ENCODE measurements at places on chromosomes 3 and 15.

GRCh38 chr3:171358881-171359198, 101.4 kb downstream of the TNIK start:
- DNase-seq: no peak

- DNase-seq: peak; percentile 60
Observed at GRCh38 chr3:184129012-184129411, 6.1 kb upstream of the EIF2B5 start.

DNA sequence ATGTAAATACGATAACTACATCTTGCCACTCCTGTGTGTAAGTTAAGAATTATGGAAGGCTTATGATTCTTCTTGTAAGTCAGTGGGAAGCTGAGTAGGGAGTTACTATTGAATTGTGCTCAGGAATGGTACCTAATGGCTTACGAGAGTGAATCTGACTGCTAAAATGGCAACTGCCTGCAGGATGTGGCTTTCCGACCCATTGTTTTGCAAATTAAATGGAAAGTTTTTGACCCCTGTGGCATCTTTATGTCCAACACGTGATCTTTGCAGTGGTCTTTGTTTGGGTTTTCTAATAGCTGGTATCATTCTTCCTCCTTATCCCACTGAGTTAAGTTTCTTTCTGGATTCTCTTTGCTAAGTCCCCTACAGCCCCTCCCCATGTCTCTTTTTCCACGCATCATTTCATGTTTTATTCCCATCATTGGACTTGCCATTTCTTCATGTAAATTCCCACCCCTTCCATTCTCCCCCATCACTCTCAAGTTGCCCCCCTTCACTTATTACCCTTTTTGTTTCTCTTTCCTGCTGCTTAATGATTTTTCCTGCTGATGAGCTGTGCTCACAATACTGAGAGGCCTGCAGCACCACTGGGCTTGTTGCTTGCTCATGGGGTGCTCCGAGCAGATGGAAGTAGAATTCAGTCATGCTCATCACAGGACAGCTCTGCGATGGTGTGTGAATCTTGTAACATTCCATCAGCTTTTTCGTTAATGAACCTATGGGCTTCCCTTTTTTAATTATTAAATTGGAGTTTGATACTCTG, 428.2 kb upstream of the IL12A start:
- DNase-seq: no peak

DNA sequence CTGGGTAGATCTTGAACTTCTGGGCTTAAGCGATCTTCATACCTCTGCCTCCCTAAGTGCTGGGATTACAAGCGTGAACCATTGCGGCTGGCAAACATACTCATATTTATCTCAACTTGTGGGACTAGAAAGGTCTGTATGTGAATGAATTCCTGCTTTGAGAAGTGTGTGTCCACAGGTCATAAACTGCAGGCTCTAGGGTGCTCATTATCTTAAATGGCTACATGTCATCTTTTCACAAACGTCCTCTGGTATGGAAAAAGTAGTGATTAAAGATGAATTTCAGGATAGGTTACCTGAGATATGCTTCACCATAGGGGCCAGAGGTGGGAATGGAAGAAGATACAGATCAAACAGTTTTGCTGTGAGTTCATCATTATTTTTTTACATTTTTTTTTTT, 7.8 kb upstream of the HDAC11 start:
- no peak for DNase-seq

GRCh38 chr15:70053716-70054229, 43.9 kb downstream of the TLE3 start:
- DNase-seq: no peak

DNA sequence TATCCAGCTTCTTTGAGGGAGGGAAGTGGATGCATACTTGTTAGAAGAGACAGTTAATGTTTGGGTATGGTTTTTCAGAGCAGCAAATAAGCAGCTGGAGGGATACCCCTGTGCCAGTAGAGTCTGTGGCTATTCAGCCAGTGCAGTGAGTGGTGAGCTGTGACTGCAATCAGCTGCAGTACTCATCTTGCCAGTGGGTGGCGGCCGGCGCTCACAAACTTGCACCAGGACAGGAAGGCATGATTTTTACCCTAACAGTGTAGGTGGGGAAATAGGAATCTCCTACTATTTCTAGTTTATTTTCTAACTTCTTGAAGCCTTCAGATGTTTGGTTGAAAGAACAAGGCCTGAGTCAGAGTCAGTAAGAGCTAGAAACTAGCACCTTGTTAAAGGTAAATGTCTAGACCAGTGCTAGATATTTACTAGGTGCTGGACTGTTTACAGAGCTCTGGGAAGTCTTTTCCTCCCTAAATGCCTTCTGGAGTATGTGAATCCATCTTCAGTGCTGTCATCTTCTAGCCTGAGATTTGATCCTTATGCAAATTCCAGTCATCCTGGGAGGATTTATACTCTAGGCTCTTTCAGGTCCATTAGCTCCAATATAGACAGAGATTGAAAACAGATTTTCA, 23.6 kb downstream of the TIMP4 start:
- DNase-seq: peak; percentile 62

GRCh38 chr3:189638276-189639031, 7.3 kb downstream of the TP63 start:
- no peak for DNase-seq

DNA sequence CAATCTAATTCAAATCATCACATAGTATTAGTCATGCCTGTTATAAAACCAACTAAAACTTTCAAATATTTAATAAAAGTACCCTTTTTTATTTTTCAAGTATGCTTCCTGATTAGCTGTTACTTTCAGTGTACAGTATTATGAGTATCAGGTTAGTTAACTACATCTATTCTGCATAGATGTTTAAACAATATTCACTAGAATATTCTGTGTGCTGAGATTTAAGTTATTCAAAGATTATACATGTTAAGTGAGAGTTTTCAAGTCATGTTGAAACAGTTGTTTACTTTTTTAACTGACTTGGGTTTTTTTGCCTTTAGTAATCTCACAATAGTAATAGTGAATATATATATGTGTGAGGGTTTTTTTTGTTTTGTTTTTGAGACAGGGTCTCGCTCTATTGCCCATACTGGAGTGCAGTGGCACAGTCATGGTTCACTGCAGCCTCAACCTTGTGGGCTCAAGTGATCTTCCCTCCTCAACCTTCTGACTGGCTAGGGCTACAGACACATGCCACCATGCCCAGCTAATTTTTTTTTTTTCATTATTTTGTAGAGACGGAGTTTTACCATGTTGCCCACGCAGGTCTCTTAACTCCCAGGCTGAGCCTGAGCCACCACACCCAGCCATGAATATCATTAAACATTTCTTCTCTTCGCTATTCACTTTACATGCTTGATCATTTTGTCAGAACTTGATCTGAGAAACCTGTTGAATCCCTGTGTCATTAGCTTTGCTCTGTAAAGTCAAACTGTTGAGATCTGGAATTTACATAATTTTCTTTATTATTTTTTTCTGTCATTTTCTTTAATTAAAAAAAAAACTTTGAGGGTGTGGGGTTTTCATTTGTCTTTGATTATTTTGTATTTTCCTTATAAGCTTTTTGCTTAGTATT, 286.2 kb upstream of the UBE2E1 start:
- DNase-seq: no peak

- no peak for DNase-seq
Observed at GRCh38 chr3:4776399-4776979, 202.7 kb upstream of the BHLHE40 start.

DNA sequence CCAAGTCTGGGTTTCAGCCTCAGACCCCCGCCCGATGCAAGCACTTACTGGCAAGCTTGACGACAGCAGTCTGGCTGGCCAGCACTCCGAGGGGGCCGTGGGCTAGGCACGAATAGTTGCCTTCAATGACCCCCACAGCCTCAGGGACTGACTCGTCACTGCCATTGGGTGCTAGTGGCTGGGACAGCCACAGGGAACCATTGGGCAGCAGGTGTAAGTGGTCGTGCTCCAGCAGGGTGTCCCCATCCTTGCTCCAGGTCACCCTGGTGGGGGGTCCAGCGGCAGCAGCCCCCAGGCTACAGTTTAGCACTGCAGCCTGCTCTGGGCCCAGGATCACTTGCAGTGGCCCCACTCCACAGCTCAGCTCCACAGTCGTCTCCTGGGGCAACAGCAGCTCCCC, 11.8 kb downstream of the IGDCC4 start:
- DNase-seq: no peak

GRCh38 chr15:31373096-31373865, 46.6 kb downstream of the KLF13 start:
- no peak for DNase-seq

DNA sequence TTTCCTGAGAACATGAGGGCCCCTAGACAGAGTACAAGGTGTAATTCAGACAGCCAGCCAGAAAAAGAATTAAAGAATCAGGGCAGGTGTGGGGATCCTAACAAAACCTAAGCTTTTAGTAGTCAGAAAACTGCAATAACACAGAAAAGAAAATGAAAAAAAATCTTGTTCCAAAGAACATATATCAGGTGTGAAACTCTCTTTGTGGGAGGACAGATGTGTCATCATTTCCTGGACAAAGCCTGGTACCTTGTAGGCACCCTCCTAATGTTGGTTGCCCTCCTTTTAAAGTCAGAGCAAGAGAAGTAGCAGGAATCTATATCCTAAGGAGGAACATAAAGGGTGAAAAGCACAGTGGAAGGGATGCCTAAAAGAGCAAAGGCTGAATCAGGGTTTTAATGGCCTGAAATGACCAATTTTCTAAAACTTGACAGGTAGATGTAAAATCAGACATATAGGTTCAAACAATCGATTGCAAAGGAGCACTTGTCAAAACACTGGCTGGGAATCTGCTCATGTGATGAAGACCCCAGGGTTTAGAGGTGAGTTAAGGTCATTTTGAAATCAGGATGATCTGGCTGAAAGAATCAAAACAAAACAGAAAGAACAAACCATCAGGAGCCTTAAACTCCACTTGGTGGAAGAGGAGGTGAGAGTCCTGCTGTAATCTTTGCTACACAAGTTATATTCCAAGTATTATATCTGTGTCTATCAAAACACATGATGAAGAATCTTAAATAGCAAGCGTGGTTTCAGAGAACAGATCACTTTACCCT, 54.9 kb downstream of the TGFBR2 start:
- no peak for DNase-seq

DNA sequence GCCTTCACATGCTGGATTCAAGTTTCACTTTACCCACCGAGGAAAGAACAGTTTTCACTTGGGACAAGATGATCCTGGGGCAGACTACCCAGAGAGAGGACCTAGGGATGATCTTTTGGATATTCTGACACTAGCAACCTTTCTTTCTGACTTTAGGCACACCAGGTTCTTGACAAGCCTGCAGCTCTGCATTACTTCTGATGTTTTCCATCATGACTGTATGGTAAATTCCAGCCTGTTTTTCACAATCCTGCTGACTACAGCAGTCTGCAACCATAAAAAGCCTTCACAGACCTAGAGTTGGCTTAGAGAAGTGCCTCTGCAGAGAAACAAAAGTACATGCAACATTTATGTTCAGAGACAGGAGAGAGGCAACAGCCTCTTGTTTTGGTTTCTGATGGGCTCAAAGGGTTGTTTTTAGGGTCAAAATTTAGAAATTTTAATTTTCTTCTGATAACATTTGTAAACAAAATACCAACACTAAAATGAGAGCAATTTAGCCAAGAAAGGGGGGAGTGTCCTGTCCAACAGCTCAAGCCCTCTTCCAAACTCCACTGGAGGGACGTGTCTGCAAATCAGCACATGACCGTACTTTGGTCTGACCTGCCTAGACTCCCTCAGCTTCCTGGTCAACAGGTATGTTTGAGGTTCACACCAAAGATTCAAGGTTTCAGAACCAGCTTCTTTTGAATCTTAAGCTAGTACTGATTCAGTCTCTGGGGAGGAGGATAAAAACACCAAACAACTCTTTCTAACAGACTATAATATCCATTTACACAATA, 799 bp downstream of the ABI3BP start:
- peak; percentile 53 for DNase-seq

GRCh38 chr15:40245666-40246450, 7.0 kb downstream of the PAK6 start:
- DNase-seq: no peak

DNA sequence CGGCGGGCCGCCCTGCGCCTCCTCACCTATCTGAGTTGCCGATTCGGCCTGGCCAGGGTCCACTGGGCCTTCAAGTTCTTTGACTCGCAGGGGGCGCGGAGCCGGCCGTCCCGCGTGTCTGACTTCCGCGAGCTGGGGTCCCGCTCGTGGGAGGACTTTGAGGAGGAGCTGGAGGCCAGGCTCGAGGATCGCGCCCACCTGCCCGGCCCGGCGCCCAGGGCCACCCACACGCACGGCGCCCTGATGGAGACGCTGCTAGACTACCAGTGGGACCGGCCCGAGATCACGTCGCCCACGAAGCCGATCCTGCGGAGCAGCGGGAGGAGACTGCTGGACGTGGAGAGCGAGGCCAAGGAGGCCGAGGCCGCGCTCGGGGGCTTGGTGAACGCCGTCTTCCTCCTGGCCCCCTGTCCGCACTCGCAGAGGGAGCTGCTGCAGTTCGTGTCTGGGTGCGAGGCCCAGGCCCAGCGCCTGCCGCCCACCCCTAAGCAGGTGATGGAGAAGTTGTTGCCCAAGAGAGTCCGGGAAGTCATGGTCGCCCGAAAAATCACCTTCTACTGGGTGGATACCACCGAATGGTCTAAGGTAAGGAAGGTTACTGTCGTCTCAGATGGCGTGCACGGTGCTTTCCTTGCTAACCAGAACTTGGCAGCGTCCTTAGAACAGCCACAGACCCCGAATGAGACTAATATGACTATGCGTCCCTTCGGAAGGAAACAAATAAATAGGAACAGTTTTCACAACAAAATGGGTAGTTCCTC, 567 bp downstream of the TICRR start:
- no peak for DNase-seq

- no peak for DNase-seq
Observed at GRCh38 chr3:2599471-2599870, 500.8 kb downstream of the CNTN4 start.

DNA sequence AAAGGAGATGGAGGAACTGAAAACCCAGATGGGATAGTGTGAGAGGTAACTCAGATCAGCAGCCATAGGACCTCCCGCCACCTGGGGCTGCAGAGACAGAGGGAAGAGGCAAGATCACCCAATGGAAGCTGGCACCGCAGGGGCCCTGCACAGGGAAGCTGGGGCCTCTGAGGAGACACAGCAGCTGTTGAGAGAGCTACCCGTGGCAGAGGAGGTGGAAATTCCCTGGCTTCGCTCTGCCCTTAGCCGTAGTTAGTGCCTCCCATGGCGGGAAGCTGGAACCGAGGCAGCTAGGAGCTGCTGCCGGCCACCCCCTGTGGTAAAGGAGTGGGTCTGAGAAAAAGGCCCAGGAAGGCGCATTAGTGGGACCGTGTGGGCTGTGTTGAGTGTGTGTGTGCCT, 18.0 kb upstream of the PLXNA1 start:
- no peak for DNase-seq

DNA sequence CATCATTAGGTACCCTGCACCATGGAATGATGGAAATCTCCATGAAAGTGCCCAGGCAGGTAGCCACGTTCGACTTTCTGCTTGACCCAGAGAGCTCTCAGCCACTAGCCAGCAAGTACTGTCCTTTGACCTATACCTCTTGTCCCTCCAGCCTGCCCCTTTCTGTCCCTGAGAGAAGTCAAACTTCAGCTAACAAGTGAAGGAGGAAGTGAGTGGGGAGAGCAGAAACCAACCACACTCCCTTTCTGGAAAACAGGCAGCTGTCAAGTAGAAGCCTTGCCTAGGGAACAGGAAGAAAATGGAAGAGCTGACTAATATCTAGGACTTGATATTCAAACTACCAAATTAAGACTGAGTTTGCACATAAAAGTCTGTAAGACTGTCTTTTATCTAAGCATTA, 30.3 kb upstream of the FSTL1 start:
- no peak for DNase-seq
